ENCODE measurements at places on chromosomes 5 and 9.

DNA sequence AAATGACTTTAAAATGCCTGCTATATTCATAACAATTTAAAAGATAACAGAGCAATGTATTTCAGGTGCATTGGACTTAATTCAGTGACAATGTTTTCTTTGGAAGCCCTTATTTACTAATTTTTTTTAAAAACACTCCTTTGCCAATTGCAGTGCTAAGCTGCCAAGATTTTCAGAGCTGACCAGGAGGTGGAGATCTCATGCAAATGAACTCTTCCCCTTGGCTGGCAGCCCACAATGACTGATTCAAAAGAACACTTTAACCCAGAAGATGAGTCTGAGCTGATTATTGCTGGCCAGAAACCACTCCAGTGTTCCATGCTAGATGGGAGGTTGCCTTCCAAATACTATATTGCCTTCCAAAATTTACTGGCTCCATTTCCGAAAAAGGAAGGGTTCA, 128.3 kb upstream of the CCNH start:
- peak; percentile 22 for DNase-seq

DNA sequence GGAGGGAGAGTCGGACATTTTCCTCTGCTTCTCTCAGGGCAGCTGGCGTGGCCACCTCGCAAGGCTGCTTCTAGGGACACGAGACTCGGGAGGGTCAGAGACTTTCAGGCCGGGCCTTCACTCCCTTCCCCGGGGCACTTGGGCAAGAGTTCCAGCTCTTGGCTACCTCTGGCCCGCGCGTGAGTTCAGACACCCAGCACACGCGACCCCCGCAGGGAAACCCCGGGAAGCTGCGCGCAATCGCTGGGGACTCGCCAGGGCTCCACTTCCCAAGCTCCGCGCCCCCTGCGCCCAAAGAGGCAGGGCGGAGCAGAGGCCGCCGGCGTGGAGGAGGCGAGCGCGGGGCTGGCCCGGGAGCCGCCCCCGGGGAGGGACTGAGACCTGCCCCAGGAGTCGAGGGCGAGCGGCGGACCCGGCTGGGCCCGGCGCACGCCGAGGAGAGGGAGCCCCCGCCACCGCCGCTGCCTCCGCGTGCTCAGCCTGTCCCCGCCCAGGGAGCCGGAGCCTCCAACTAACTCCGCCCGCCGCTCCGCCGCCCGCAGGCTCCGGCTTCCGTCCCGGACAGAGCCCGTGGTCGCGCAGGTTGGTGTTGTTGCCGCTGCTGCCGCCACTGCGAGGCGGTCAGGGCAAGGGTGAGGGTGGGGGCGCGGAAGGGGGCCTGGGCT, at the start of gene PAM:
Gene PAM (plus strand): TSS at position 539 of the 665 bp plus-strand sequence. CDS start 110,891 bp downstream, outside the sequence.
- peak; percentile 80 for DNase-seq

DNA sequence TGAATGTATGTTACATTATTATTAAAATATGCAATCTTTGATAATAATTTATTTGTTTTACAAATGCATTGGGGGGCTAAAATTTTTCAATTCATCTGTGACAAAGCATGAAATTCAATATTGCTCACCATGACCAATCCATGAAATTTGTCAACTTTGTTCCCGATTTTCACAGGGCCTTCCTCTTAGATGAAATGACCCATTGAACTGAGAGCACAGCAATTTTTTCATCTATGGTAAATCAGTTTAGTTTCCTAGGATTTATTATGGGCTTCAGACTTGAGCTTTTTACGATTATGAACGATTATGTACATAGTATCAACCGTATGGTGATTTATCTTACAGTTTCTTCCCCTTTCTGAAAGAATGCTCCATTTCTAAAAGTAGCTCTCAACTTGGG, 157.3 kb downstream of the KIAA0825 start:
- DNase-seq = no peak

DNA sequence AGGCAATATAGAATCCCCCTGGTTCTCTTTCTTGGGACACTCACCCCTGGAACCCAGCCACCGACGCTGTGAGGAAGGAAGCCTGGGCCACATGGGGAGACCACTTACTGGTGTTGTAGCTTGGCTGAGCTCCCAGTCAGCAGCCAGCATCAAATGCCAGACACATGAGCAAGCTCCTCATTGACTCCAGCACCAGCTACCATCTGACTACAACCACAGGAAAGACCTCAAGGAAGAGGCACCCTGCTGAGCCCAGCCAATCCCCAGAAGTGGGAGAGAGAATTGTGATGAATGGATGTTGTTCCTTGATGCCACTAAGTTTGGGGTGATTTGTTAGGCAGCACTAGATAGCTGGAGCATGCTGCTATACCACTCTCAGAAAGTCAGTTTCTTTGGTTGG, 36.0 kb downstream of the BNIP1 start:
- DNase-seq = no peak

GRCh38 chr5:115126303-115126702, 43.4 kb downstream of the TRIM36 start:
- no peak for DNase-seq

- DNase-seq = no peak
Measured at GRCh38 chr5:115079924-115080623, 89.6 kb downstream of the TRIM36 start.

- DNase-seq = peak; percentile 65
Measured at GRCh38 chr9:124621371-124622328, 114.5 kb upstream of the NR5A1 start.

- DNase-seq = peak; percentile 43
Measured at GRCh38 chr5:132776131-132776937, 705 bp downstream of the SEPTIN8 start.
